ENCODE measurements at places on chromosomes 3 and 15.
A peak's percentile ranks its signal among the peaks of the same experiment; 100 is the strongest.

- no peak for DNase-seq
Measured at GRCh38 chr3:37611771-37612170, 249.9 kb upstream of the CTDSPL start.

- no peak for DNase-seq
Measured at GRCh38 chr15:35243758-35244157, 158.7 kb upstream of the NANOGP8 start.

DNA sequence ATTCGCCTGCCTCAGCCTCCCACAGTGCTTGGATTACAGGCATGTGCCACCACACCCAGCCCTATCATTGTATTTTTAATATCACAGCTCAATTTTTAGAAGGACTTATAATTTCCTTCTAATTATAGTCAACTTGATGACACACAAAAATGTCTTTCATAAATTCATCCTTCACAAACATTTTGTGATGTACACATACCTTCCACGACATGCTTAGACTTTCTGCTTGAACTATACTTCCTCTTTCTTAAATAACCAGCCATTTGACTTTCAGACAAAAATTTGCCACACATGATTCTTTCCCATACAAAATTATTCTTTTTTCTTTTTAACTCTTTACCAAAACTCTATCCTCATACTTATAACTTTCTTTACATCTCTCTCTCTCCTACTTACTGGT is 48.4 kb upstream of the CCK start:
- no peak for DNase-seq

DNA sequence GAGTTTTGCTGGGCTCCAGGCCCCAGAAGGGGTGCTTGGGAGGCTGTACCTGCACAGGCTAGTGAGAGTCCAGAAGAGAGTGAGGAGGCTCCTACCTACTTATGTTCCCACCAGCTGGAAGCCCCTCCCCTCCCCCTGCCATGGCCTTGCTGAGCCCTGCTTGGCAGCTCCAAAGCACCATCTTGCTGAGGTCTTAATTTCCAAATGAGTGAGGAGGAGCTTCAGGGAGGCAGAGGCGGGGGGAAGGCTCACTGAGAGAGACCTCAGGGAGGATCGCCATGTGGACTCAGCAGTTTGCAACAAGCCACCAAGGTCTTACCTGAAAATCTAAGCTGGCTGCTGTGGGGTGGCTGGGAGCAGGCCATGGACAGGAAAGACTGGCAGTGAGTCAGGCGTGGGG is 8.7 kb upstream of the CACNA2D2 start:
- no peak for DNase-seq

DNA sequence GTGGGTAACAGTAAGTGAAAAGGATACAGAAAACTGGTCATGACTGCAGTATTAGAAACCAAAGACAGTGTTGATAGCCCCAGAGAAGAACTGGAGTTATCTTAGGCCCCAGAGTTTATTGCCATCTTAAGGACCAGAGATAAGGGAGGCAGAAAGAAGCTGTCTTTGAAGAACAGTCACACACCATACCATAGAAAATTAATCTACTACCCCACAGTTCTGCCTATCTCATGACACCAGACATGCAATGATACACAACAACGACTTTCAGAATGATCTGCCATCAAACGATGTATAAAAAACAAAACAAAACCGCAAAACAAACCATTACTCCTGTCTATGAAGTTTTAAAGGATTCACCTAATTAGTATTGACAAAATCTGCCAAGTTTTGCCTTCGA is 9.6 kb downstream of the CPOX start:
- no peak for DNase-seq

GRCh38 chr3:131503320-131503635 is 507 bp upstream of the MRPL3 start:
- DNase-seq, result peak; percentile 28

- DNase-seq, result no peak
Measured at GRCh38 chr15:70198441-70199123, 100.9 kb upstream of the TLE3 start.

DNA sequence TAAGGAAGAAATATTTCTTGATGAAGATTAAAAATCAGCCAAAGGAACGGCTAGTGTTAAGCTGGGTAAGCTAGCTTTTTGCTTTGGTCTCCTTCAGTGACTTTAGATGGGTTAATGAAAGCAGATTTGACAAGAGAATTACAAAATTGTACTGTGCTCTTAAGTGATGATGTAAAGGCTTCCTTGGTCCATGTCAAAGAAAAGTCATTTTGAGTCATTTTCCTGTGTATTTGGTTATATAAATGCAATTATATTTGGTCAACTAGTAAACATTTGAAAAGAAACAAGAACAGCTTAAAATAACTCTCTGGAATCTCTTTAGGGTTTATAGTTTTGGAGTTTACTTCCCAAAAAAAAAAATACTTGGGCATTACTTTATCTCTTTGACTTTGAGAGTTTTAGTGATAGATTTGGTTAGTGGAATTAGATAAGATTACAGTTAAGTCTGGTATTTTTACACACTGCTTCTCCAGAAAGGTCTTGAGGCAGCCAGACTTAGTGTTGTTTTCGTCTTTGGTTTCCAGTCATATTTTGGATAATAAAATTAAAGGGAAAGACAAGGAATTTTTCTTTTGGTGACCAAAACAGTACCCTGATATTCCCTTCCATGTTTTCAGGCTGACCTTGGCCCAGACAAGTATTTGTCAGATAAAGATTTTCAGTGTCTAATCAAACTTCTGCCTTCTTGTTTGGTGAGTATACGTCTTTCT is 42.3 kb downstream of the PDHB start:
- no peak for DNase-seq

- DNase-seq, result no peak
Measured at GRCh38 chr15:72372361-72372760, 3.5 kb downstream of the HEXA start.

DNA sequence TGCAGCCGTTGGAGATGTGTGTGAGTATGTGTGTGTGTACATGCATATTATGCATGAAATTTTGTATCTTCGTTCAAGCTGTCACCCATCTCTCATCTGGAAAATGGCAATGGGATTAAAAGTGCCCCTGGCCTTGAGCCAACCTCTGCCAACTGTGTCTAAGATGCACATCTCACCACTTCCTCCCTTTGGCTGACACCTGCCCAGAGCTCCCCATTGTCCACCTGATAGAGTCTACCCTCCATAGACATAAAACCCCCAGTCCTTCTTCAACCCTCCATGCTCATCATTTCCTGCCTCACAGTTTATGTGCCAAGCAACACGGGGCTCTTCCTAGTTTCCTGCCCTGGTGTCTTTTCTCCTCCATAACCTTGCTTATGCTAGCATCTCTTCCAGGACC is 187.5 kb upstream of the HES1 start:
- no peak for DNase-seq

GRCh38 chr3:189990826-189991225 is 129.9 kb downstream of the P3H2 start:
- DNase-seq, result no peak

DNA sequence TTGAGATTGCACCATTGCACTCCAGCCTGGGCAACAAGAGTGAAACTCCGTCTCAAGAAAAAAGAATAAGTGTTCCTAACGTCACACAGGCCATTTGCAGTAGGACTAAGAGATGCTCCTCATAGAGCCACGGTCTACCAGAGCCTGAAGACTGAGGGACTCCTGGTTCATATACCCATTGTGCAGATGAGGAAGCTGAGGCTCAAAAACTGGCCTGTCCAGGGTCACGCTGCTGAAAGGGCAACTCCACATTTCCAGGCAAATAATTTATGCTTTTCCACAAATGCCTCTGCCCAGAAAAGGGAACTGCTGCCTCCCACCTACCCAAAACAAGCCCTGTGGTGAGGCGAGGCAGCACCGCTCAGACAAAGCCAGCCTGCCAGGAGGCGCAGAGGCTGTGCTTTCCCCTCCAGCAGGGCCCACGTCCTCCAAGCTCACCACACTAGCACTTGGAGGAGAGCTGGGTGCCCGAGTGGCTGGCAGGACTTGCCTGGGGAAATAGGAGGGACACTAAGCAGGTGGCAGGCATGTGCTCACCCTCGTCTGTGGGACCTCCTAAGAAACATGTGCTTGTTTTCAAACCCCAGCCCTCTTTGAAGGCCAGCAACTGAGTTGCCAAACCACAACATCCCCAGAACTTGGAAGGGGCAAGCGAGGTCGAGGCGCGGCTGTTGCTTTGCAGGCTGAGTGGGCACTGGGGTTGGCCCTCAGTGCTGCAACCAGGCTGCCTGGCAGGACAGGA is 195.6 kb downstream of the XXYLT1 start:
- DNase-seq, result peak; percentile 13

DNA sequence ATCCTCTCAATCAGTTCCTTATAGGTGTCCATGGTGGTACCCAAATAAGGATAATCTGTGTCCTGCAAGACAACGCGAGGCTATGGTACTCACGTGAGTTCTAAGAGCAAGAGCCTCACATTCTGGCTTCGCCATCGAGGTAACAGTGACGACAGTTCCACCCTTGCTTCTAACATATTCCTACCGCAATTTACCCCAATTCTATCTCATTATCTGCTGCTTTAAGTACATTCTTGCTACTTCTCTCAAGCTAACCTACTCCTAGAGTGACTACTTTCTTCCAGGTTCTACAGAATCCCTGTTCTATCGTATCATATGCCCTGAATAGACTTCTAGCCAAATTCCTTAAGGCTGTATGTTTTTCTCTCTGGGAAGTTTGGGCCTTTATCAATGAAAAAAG is 26.6 kb downstream of the TFRC start:
- DNase-seq, result no peak

- no peak for DNase-seq
Measured at GRCh38 chr3:51712963-51713362, 6.1 kb downstream of the GRM2 start.

GRCh38 chr15:64247906-64248541 is 85.2 kb upstream of the PPIB start:
- peak; percentile 87 for DNase-seq

GRCh38 chr15:78075490-78076230 is 1.9 kb downstream of the TBC1D2B start:
- DNase-seq, result peak; percentile 64

Measured in AG08395 (cell line).